ENCODE measurements at places on chromosomes 6 and 20.

DNA sequence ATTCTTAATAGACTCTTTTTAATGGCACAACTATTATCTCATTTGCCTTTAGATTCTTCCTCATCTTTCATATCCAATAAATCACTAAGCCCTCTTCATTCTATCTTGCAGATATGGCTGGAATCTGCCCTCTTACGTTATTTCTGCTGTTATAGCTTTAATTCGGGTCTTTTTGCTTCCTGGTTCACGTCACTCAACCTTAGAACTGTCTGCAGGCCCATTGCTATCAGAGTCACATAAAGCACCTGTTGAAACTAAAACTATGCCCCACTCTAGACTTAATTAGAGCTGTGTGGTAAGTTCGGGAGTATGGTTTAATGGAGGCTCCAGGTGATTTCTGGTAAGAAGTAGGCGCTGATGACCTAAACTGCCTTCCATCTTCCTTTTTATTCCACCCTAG is 988 bp downstream of the QRSL1 start:
- DNase-seq: no peak

DNA sequence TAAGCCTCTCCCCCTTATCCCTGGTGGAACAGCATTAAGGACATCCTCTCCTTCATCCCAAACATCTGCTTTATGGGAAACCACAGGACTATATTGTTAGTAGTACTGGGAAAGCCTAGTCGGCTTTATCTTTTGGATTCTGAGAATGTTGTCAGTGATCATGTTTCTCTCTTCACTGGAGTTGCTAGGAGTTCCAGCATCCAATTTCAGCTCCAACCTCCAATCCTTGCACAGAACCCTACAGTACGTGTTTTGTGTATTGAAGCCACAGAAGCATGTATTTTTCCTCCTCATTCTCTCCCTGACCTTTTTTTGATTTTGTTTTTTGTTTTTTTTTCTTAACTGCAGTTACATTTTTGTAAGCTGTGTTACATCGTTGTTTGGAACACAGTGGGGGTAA is 84.0 kb downstream of the PHACTR3 start:
- no peak for DNase-seq

GRCh38 chr6:128439627-128440026 is 80.8 kb downstream of the PTPRK start:
- no peak for DNase-seq

GRCh38 chr20:16410626-16411025 is 162.6 kb downstream of the KIF16B start:
- DNase-seq: no peak

- no peak for DNase-seq
These were observed 32.1 kb upstream of the MANEA start for GRCh38 chr6:95545226-95545625.

GRCh38 chr6:2914318-2914660 is 11.2 kb upstream of the SERPINB9 start:
- no peak for DNase-seq

DNA sequence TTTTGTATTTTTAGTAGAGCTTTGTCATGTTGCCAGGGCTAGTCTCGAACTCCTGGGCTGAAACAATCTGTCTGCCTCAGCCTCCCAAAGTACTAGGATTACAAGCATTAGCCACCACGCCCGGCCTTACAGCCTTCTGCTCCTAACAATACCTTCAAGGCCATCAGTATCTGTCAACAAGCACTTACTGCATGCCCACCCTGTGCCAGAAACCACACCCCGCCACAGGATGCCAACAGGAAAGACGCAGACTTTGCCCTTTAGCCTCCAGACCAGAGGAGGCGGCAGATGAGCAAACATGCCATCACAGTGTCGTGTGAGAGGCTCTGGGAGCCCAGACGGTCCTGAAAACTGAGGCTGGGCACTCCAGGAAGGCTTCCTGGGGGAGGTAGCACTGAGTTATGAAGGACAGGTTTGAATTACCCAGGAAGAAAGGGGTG is 34.7 kb upstream of the TGM3 start:
- DNase-seq: peak; percentile 64

DNA sequence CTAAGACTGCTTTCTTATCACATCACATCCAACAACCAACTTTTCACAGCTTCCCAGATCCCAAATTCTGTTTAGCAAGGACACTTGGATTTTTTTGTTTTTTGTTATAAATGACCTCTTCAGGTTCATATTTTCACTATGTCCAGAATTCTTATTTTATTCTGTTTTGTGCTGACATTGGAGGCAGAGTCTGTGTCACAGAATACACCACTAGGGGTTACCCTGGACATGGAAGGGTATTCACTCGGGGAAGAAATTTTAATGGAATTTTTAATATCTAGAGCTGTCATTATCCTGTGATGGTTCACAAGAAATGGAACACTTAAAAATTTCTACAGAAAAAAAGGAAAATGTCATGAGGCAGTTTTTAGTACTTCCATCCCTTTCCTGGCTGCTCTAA is 12.0 kb upstream of the SLC2A12 start:
- no peak for DNase-seq

GRCh38 chr6:77466055-77466450 is 2.8 kb upstream of the HTR1B start:
- peak; percentile 36 for DNase-seq

DNA sequence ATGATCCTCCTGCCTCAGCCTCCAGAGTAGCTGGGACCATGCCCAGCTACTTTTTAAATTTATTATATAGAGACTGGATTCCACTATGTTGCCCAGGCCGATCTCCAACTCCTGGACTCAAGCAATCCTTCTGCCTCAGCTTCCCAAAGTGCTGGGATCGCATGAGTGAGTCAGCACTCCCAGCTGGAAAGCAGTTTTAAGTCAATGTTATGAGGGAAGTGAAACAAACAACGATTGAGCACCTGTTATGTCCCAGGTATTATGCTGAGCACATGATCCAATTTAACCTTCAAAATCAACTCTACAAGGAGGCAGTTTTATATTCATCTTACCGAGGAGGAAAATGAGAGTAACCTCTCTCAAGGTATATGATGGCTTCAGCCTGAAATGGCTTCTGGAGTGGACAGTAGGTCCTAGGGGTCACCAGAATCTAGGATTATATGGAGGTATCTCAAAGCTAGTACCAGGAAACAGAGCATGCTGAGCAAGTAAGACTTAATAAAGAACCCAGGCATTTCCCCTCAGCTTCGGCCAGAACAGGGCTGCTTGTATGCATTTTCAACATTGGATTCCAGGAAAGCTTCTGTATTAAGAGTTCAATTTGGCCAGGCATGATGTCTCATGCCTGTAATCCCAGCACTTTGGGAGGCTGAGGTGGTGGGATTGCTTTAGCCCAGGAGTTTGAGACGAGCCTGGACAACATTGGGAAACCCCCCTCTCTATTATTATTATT is 55.0 kb downstream of the EDN1 start:
- DNase-seq: no peak

DNA sequence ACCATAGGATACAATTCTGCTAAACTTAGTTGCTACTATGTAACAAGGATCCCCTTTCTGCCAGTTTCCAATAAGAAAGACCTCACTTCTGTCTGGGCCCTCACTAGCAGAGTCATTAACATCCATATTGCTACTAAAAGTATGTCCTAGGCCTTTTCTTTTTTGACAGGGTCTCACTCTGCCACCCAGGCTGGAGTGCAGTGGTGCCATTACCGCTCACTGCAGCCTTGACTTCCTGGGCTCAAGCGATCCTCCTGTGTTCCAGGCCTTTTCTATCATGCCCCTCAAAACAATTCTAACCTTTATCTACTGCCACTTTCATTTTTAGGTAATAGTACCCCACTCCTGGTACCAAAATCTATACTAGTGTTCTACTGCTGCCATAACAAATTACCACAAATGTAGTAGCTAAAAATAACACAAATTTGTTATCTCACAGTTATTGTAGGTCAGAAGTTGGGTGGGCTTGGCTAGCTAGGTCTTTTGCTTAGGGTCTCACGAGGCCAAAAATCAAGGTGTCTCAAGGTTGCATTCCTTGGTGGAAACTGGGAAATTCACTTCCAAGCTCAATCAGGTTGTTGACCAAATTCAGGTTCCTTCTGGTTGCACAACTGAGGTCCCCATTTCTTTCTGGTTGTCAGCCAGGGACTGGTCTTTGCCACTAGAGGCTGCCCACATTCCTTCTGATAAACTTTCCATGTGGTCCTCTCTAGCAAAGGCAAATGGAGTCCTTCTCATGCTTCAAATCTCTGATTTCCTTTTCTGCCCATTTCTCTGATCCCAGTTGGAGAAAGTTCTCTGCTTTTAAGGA is 3.0 kb downstream of the CSNK2A1 start:
- DNase-seq: no peak

- no peak for DNase-seq
These were observed 57.4 kb downstream of the B4GALT5 start for GRCh38 chr20:49656304-49656703.

- peak; percentile 64 for DNase-seq
These were observed 173.8 kb downstream of the VEGFA start for GRCh38 chr6:43943781-43944250.

GRCh38 chr20:41339957-41340326 is 679 bp upstream of the LPIN3 start:
- peak; percentile 68 for DNase-seq

DNA sequence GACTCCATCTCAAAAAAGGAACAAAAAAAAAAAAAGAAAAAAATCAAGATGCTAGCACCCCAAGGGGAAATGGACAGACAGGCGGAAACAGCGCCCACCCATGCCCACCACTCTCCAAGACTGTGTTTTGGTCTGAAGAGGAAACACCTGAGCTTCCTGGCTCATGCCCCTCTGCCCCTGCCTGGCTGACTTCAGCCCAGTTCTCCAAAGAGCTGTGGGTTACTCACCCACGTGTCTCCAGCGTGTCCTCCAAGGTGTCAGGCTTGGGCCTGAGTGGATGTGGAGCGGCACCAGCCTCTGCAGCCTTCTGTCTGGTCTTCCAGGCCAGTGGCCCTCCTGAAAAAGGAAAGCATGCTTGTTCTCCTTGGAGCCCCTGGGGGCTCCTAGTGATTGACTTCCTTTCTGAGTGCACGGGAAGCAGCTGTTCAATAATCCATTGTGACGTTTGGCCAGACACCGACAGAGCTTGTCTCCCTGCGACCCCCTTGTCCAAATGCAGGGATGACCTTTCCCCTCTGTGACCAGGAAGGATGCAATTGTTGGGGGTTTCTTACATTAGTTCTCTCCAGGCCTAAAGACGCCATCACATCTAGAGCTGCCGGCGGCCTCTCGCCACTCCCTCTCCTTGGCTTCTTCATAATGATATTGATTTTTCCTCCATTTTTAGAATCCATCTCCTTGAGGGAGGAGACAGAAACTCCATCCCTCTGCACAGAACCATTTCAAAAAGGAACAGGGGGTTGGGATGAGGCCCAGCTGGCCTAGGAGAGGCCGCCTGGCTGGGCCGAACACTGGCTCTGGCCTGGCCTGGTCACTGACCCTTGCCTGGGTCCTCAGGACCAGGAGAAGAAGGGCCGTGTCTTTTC is 58.4 kb downstream of the ADNP start:
- DNase-seq: no peak

GRCh38 chr20:4684837-4685413 is 36.8 kb upstream of the PRND start:
- peak; percentile 76 for DNase-seq

GRCh38 chr20:62925420-62926228 is 681 bp downstream of the DIDO1 start:
- no peak for DNase-seq

GRCh38 chr6:168442646-168443045 is 1.7 kb downstream of the SMOC2 start:
- DNase-seq: no peak

DNA sequence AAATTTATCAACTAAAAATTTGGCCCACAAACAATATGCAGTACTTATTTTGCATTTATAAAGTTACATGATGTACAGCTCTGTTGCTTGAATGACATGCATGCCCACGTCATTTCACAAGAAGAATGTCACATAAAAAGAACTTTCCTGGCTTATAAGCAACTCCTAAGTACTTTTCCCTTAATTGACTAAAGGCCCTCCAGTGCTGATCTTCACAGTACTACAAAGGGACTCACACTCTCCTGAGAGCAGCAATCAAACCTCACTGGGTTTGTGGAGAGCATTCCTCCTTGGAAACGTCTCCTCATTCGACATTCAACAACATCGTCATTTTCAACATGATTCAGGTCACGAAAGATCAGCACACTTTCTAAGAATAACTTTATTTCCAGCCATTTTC is 111.1 kb downstream of the IPCEF1 start:
- no peak for DNase-seq

- no peak for DNase-seq
These were observed 129.6 kb downstream of the CD24 start for GRCh38 chr6:106844930-106845329.

DNA sequence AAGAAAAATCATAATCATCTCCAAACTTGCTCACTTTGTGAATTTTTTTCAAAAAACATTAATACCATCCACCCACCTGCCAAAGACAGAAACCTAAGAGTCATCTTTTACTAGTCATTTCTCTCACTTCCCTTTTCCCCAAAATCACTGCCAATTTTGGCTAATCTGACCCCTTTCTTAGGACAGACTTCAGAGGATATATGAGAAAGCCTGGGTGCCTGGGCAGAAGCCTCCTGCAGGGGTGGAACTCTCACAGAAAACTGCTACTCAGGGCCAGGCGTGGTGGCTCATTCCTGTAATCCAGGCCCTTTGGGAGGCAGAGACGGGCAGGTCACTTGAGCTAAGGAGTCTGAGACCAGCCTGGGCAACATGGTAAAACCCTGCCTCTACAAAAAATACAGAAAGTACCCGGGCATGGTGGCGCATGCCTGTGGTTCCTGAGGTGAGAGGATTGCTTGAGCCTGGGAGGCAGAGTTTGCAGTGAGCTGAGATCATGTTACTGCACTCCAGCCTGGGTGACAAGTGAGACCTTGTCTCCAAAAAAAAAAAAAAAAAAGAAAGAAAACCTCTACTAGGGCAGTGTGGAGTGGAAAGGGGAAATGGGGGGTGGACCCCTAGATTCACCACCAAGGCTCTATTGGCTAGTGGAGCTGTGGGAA is 3.8 kb downstream of the DEK start:
- DNase-seq: peak; percentile 34

- no peak for DNase-seq
These were observed 189.6 kb upstream of the MAN1A1 start for GRCh38 chr6:119539066-119539746.

All from A172 (cell line).